ENCODE measurements at places on chromosomes 2 and 18. TPM values are rescaled to one million over a fixed set of nuclear protein-coding genes. Genes with fewer than 3 reads are reported as not detected.

LIMS3 gene
- total RNA-seq: 7.3 TPM

GPBAR1 gene
- total RNA-seq: 0.07 TPM

TTC31 gene
- 7.3 TPM for total RNA-seq

DNA sequence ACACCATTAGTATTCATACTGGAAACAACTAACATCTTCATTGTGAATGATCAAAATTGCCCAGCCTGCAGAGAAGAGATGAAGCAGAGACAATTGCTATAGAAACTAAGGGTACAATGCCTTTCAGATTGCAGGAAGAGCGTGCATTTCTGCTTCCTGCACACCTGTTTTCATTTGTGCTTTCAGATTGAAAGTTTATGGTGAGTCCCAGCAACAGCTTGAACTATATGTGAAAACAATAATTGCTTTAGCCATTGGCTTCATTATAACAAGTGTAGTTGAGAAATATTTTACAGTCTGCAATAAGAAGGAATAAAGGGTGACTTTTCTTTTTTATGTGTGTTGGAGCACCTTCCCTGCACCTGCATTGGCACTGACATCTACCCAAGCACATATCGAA is 136.3 kb downstream of the CD8B2 start:
- DNase-seq: no peak

GRCh38 chr2:152367547-152368390 is 32.8 kb downstream of the FMNL2 start:
- DNase-seq: no peak

Measured in pulmonary artery endothelial cell (primary cell).